ENCODE measurements at places on chromosomes 6 and 20.

DNA sequence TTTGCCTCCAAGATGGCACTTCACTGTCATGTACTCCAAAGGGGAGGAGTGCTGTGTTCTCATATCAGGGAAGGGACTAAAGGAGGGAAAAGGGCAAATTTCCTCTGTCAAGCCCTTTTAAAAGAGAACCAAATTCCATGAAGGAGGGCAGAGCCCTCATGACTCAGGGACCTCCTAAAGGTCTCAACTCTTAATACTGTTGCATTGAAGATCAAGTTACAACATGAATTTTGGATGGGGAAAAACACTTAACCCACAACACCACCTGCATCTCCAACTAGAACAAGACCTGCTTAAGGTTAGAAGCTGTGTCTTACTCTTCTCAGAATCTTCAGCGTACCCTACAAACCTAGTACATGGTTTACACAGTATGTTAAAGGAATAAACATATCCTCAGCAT is 23.7 kb upstream of the FBXO30 start:
- DNase-seq: no peak

- DNase-seq: no peak
These were observed 178.0 kb upstream of the SASH1 start for GRCh38 chr6:148164645-148165044.

DNA sequence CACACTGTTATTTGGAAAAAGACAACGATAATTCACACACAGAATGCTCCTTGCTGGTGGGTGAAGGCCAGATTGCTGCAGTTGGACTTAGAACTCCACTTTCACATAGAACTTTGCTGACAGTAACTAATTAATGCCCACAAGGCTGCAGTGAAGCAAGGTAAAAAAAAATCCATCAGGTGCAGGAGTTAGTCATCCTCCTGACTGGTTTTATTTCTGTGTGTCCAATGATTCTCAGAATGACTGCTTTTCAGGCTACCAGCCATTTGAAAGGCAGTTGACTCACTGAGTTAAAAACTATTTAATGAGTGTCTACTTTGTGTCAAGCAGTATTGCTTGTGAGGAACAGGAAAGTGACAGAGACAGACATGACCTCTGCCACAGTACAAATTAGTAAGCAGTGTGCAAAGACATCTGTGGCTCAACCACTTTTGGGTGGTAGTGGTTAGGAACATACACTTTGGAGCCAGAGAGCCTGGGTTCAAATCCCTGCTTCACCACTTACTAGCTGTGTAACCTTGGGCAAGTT is 41.9 kb downstream of the ELOVL5 start:
- DNase-seq: no peak

GRCh38 chr6:143110996-143111395 is 50.3 kb downstream of the AIG1 start:
- DNase-seq: no peak

GRCh38 chr6:131393433-131393832 is 179.6 kb upstream of the ARG1 start:
- no peak for DNase-seq

GRCh38 chr6:121330516-121330915 is 3.8 kb downstream of the TBC1D32 start:
- no peak for DNase-seq

DNA sequence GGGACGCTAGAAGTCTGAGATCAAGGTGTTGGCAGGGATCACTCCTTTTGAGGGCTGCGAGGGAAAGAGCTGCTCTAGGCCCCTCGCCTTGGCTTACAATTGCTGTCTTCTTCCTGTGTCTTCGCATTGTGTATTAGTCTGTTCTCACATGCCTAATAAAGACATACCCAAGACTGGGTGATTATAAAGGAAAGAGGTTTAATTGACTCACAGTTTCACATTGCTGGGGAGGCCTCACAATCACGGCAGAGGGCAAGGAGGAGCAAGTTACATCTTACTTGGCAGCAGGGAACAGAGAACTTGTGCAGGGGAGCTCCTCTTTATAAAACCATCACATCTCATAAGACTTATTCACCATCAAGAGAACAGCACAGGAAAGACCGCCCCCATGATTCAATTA is 102.5 kb upstream of the ASF1A start:
- DNase-seq: no peak

- no peak for DNase-seq
These were observed 335.3 kb downstream of the CD83 start for GRCh38 chr6:14452567-14453527.

- no peak for DNase-seq
These were observed 71.6 kb upstream of the CD93 start for GRCh38 chr20:23157734-23158133.

- no peak for DNase-seq
These were observed 6.5 kb upstream of the SCRT2 start for GRCh38 chr20:682123-682522.

DNA sequence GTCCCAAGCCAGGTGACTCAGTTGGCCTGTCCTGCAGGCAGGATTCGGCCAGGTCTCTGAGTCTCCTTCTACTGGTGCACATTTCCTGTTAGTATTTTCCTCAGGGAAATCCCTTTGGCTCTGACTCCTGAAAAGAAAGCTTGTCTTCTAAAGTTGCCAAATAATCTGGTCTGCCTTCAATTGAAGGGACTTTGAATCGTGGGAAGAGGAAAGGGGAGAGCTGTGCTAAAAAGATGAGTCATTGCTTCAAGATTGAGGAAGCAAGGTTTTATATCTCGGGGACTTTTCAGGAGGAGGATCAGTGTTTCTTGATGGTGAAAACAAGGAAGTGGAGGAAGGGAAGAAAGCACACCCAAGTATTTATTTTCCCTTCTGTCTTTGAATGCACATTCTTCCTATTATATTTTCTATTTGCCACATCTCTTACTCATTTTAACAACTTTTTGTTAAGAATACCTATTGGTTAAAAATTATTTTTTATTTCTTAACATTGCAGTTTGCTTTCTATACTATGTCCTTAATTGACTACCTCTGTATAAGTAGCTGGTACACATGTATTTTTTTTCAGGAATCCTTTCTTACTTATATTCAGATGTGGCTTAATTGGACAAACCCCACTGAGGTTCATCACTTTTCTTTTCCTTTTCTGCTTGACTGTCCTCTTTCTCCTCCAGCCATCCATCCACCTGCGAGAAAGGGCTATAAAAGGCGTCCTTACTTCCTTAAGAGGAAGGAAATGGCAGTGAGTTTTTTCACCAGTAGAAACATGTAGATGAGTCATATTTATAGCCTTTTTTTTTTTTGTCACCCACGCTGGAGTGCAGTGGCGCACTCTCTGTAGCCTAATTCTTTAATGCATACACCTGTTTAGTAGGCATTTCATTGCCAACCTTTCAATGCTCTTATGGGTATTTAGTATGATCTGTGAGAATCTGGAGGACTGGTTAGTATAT is 15.0 kb upstream of the IFNGR1 start:
- no peak for DNase-seq

- no peak for DNase-seq
These were observed 144.3 kb upstream of the TENT5A start for GRCh38 chr6:81896525-81897503.

GRCh38 chr6:128421788-128422187 is 98.6 kb downstream of the PTPRK start:
- no peak for DNase-seq

DNA sequence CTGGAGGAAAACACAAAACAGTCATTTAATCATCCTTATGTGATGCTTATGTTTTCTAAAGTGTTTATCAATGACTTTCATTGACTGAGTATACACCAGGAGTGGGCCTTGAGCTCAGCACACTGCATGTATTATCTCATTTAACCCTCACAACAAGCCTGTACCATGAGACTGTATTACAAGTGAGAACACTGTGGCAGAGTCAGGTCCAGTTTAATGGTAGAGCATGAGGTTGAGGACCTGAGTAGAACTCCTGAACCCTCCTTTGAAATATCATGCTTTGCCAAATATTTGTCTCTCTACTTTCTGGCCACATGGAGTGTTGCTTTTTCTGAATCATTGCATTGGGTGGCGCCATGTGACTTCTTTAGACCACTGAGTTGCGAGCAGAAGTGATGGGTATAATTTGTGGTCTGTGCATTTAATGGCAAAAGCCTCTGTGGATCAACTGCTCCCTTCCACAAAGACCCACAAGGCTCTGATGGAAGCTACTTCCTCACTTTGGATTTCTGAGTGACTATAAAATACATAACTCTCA is 65.0 kb upstream of the SIRPG start:
- no peak for DNase-seq

DNA sequence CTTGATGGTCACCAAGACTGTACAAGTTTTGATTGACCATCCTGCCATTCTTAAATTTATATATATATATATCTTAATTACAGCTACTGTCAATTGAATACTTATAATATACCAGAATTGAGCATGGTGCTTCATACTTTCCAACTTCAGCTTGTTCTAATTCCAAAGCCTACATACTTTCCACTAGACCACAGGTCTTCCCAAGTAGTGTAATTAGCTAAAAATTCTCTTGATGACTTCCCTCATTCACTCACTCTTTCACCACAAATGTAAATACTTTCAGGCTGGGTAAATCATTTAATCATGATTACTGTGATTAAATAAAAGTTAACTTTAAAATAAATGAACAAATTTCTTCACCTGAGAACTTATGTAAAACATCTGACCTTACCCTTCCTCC is 3.4 kb downstream of the ASF1A start:
- DNase-seq: no peak

DNA sequence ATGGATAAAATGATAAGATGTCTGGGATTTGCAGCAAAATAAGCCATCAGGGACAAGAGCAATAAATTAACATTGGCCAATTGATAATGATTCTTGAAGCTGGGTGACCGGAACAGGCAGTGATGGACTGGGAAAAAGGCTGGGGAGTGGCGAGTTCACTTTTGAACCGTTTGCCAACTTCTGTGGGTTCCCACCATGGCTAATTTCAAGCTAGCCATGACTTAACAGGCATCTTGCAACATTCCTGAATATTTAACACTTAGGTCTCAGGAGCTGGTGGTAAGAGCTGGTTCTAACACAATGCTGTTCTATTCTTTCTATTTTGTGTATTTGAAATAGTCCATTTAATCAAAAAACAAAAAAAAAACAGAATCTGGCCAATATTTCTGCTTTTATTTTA is 37.6 kb upstream of the CD83 start:
- no peak for DNase-seq

DNA sequence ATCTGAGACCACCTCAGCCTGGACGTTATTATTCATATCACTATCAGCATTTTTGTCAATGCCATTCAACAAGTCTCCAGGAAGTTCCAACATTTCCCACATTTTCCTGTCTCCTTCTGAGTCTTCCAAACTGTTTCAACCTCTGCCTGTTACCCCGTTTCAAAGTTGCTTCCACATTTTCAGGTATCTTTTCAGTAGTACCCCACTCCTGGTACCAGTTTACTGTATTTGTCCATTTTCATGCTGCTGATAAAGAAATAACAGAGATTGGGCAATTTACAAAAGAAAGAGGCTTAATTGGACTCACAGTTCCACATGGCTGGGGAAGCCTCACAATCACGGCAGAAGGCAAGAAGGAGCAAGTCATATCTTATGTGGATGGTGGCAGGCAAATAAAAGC is 565.5 kb downstream of the FRK start:
- DNase-seq: no peak

DNA sequence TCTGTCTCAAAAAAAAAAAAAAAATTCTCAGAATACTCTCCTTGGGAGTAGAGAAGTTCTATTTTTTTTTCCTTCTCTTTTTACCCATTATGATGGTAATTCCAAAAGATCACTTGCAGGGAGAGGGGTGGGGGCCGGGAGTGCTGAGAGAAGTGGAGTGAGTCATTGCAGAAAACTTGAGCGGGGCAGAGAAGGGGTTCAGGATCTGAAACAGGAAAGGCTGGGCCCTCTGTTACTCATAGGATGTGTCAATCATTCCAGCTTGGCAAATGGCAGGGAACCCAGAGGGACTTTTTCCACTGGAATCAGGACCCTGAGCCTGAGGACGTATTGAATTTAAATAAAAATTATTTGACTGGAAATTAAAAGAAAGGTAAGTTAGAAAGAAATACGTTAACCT is 111.4 kb upstream of the ARMC2 start:
- DNase-seq: no peak

- no peak for DNase-seq
These were observed 6.1 kb downstream of the TP53RK start for GRCh38 chr20:46683011-46683667.

GRCh38 chr20:56373942-56374341 is 15.2 kb downstream of the FAM210B start:
- DNase-seq: no peak

DNA sequence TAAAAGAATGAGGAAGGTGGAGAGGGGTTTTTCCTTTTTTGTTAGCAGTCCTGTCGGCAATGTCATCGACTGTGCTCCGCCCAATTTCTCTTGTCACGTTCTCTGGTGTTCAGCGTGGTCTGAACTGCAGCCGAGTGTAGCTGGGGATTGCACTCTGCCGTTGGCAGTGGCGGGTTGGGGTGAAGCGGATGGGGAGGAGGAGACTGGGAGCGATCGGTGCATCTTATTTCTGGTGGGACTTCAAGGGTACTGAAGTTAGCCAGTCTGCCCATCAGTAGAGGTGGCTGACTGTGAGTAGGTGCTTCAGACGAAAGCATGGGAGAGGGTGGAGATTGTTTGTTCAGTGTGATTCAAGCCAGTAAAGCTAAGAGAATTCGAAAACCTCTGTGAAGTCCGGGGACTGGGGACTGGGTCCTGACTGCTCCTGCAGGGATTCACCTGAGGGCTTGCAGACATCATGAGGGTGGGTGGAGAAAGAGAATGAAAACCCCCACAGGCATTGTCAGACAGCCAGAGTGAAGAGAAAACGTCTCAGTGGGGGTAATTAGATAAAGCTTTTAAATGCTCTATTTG is 5.1 kb downstream of the RREB1 start:
- DNase-seq: no peak

- peak; percentile 98 for DNase-seq
These were observed 19.9 kb downstream of the EZR start for GRCh38 chr6:158799051-158799792.

DNA sequence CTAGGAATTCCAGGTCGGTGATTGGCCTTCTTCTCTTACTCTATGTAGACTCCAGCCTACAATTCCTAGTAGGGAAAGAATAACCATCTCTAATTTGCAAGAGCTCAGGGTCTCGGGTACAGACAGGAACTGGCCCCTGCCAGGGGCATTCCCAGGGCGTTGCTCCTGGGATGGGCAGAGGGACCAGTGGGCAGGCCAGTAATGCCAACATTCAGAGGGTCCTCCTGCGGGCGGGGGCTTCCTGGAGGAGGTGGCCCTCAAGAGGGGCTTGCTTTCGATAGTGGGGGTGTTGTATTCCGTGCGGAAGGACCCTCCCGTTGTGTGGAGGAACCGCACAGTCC is 129.8 kb upstream of the PRND start:
- no peak for DNase-seq

DNA sequence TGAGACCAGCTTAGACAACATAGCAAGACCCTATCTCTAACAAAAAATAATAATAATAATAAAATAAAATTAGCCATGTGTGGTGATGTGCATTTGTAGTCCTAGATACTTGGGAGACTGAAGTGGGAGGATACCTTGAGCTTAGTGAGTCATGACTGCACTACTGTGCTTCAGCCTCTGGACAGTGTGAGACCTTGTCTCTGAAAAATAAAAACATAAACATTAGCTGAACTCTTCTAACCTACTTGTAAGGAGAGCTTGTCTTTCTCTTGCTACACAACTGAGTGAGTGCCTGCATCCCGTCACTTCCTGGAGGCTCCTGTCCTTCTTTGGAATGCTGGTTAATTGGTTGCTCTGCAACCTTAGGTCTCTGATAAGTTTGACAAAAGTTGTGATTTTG is 5.1 kb upstream of the DBNDD2 start:
- no peak for DNase-seq
